Activated CD4-positive, alpha-beta memory T cell treated with anti-CD3 and anti-CD28 coated beads for 36 hours (primary cell): ENCODE measurements at places on chromosomes 7 and 10. TPM values are rescaled to one million over a fixed set of nuclear protein-coding genes. Genes with fewer than 3 reads are reported as not detected.

Gene TMEM72
- total RNA-seq: not detected

Gene PAPOLB
- not detected for total RNA-seq

DNA sequence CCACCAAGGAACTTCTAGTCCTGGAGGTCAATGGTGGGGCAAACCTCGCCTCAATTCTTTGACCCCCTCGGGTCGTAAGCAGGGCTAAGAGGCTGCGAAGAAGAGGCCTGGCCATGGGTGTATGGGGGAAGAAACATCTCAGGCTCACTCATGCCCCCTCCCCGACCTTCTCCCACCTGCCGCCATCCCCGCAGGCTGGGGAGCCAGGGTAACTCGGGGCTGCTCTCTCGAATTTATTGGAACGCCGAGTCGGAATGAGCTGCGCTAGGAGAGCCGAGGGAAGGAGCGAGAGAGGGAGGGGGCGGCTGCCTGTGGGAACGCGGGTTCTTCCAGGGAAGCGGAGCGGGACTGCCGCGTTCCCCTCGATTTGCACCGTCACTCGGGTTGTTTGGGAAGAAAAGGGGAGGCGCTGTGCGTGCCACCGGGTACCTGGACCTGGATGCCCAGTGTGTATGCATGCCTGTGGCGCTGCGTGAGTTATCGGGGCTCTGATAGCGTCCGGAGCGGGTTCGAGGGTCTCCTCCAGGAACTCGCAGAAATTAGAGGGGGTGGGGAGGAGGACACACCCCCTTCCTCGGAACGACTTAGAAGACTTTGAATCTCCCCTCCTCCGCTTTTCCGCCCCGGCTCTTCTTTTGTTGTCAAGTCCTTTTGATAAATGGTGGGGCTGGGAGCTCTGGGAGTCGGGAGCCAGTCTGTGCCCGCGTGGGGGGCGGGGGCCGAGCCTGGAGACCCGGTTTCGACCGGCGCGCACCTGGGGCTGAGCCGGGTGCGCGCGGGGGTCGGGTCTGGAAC is 1.8 kb upstream of the ZNF503 start:
- no peak overlapping the region for H3K27ac ChIP-seq
- DNase-seq: no peak
- H3K4me1 ChIP-seq: peaks cover 33% of the 10 kb centered on the region
- no peaks in the 10 kb centered on the region for H3K36me3 ChIP-seq
- H3K4me3 ChIP-seq: peak overlapping the region; percentile 74
- peaks cover 60% of the 10 kb centered on the region for H3K27me3 ChIP-seq

Gene PLEKHA1
- total RNA-seq: 11.1 TPM

- H3K27ac ChIP-seq: no peak within 1 kb of the TSS
- H3K4me1 ChIP-seq: no peaks in the 10 kb centered on the region
- H3K36me3 ChIP-seq: no peaks in the 10 kb centered on the region
- H3K27me3 ChIP-seq: peaks cover 21% of the 10 kb centered on the region
These were observed at the start of gene CFTR for GRCh38 chr7:117479225-117480054. TSS of gene CFTR (plus strand) at chr7:117480025. CDS start at chr7:117480095, 70 bp downstream.

DNA sequence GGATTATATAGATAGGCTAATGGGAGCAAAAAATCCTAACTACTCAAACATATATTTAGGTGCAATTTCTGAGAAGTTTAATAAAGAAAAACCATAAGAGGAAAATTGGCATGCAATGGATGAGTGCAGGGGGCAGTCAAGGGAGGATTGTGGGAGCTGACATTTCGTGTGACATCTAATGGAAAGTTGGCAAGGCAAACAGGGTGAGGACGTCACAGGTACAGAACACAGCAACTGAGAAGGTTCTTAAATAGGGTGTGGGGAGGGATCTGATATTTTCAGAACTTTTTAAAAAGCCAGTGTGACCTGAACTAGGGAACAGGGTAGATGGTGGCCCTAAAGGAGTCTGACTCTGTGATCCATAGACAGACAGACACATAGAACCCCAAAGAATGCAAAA is 194.9 kb upstream of the GLI3 start:
- no peaks in the 10 kb centered on the region for H3K27me3 ChIP-seq
- no peaks in the 10 kb centered on the region for H3K36me3 ChIP-seq
- DNase-seq: no peak

DNA sequence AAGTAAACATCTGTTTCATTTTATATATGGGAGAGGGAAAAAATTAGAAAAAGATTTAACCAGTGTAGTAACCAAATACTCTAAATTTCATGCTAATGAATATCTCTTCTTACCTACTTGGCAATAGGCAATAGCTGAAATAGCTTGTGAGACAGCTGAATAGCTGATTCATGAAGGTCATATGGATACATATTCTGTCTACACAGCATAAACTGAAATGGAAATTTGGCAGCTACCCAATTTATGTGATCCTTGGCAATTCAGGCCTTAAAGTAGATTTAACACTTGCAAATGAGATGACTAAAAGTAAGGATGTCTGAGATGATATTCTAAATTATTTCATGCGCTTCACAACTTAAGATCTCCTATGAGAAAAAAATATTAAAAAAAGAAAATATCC is 261.2 kb upstream of the SEMA3A start:
- no peak overlapping the region for H3K27ac ChIP-seq
- H3K4me3 ChIP-seq: no peak overlapping the region
- H3K36me3 ChIP-seq: no peaks in the 10 kb centered on the region
- no peaks in the 10 kb centered on the region for H3K27me3 ChIP-seq
